ENCODE measurements at places on chromosomes 2 and 18. TPM values are rescaled to one million over a fixed set of nuclear protein-coding genes. Genes with fewer than 3 reads are reported as not detected.

Gene TCF23
- total RNA-seq: not detected

Gene COL6A3
- total RNA-seq: 1,372 TPM

Gene EFR3B
- total RNA-seq: 1.1 TPM

Gene DPYSL5
- total RNA-seq: not detected

Gene REV1
- total RNA-seq: 58.5 TPM

Gene CPSF3
- total RNA-seq: 62.2 TPM

Gene CFAP65
- not detected for total RNA-seq

- peak; percentile 50 for DNase-seq
Measured at GRCh38 chr2:56770490-56770889, 586.7 kb downstream of the CCDC85A start.

DNA sequence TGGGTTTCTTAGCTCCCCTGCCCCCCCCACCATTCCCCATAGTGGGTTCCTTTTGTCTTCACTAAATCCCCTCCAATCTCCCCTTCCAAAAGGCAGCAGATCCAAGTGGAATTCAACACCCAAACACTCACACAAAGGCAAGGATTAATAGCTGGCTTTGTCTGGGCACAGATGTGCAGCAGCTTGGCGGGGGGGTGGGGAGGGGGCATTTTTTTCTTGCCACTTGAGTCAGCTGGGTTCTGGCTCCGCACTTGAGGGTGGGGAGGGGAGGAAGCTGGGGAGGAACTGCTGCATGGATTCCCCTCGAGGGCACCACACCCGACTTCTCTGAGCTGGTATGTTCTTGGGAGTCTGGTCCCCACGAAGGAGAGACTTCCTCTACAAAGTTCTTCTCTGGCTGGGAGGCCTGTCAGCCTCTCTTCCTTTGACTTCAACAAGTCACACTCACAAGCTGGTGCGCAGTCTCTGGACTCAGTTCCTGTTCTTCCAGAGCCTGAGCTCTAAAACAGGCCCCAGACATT lies 36.0 kb downstream of the SERTAD2 start:
- no peak for DNase-seq

DNA sequence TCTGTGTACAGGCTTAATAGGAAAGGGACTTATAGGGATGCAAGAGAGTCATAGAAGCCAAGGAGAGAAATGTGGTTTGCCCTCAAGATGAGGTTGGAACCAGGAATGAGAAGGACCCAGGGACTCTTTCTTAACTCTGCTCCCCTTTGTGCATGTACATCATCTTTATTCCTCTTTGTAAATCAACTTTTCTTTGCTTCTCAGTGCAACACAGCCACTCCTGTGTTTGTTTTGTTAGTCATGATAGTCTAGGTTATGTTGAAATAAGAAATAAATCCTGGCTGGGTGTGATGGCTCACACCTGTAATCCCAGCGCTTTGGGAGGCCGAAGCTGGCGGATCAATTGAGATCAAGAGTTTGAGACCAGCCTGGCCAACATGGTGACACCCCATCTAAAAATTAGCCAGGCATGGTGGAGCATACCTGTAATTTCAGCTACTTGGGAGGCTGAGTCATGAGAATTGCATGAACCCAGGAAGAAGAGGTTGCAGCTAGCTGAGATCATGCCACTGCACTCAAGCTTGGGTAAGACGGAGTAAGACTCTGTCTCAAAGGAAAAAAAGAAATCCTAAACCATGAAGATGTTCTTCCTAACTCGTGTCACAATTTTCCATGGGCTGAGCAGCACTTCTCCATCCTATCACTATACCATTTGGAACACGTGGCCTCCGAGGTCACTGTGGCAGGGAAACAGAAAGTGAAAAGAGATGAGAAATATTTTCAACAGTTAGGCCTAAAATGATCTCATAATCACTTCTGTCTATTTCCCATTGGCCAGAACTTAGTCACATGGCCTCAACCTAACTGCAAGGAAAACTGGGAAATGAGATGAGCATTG lies 73.0 kb upstream of the TMEM17 start:
- peak; percentile 90 for DNase-seq

GRCh38 chr2:148967578-148967977 lies 70.9 kb upstream of the LYPD6B start:
- peak; percentile 14 for DNase-seq

GRCh38 chr2:196696423-196697079 lies 57.0 kb downstream of the CCDC150 start:
- DNase-seq: peak; percentile 90

- no peak for DNase-seq
Measured at GRCh38 chr2:97660775-97661389, 3.0 kb downstream of the ACTR1B start.

DNA sequence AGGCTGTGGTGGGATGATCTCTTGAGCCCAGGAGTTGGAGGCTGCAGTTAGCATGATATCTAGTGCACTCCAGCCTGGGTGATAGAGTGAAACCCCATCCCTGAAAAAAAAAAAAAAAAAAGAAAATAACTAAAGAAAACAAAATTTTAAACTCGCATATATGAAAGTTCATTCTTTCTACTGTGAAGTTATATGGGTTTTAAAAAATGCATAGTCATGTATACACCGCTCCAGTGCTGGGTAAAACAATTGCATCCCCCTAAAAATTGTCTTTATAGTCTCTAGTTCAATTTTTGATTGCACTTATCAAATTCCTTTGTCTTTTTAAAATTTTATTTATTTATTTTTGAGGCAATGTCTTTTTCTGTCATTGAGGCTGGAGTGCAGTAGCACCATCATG lies 65.0 kb upstream of the ACYP2 start:
- no peak for DNase-seq

DNA sequence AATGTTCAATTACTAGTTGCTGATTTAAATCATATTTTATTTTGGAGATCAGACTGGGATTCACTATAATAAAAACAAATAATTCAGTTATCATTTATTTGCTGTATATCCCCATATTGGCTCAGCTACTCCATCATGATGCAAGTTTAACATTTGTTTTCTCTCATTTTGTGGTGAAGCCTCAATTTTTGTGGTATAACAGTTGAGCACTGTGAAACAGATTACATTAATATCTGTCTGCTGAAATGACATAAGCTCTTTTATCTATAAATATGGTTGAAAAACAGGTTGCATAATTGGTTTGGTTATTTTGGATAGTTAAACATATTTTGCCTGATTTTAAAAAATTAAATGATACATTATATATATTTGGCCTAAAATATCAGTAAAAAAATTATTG lies 67.7 kb downstream of the DPP4 start:
- peak; percentile 25 for DNase-seq

DNA sequence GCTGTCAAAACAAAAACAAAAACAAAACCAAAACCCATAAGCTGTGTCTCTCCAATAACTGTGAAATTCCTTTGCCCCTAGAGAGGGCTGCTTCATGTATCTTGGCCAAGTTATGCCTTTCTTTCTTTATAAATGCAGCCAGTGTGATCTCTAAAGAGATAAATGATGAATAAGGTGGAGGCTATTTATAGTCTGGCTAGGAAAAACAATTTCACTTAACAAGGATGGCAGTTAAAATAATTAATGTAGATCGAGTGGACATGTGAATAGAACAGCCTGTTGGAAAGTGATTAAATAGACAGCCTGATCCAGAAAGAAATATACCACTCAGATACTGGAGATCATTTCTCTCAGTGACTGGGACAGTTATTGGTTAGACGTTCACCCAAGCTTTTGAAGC lies 1666.9 kb upstream of the CELF4 start:
- DNase-seq: no peak
